Nephron progenitor cell (in vitro differentiated cells): ENCODE measurements at places on chromosomes 2 and 18.

GRCh38 chr2:152175012-152175367 lies 573 bp downstream of the STAM2 start:
- no peak for DNase-seq

DNA sequence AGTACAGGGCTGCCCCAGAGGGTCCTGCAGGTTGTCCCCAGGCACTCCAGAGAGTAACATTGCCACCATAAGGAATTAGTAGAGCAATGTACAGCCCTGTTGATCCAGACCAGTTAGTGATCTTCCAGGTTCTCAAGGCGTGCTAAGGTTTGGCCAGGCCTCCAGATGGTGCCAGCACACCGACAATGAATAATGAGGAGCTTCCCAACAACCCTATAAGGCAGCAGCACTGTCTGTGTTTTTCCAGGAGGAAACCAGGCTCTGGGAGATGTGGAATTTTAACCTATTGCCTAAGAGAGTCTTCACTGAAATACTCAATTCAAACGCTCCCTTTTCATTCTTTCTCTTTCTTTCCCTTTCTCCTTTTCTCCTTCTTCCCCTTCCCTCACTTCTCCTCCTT lies 122.1 kb downstream of the MGAT5 start:
- DNase-seq: peak; percentile 8

- no peak for DNase-seq
Measured at GRCh38 chr18:12929477-12930083, 18.2 kb upstream of the SEH1L start.

DNA sequence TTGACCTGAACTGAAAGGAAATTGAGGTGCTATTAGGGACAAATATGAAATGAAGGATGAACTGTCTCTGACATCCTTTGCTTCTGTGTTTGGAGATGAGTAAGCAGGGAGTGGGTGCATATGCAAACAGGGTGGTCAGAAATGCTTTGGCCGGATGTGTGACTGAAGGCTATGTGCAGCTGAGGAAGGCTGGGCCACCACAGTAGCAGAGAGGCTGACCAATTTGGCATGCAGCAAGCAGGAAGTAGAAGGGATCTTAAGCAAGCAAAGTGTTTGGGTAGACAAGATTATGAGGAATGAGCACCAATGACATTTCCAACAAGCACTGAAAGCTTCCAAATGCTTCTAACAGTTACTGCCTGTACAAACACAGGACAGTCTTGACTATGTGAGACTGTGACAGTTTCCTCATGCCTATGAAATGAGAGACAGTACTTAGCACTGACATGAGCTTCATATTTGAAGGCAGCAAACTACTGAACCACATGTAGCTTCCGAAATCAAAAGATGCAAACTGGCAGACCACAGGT lies 3.3 kb upstream of the ACTR3 start:
- no peak for DNase-seq

DNA sequence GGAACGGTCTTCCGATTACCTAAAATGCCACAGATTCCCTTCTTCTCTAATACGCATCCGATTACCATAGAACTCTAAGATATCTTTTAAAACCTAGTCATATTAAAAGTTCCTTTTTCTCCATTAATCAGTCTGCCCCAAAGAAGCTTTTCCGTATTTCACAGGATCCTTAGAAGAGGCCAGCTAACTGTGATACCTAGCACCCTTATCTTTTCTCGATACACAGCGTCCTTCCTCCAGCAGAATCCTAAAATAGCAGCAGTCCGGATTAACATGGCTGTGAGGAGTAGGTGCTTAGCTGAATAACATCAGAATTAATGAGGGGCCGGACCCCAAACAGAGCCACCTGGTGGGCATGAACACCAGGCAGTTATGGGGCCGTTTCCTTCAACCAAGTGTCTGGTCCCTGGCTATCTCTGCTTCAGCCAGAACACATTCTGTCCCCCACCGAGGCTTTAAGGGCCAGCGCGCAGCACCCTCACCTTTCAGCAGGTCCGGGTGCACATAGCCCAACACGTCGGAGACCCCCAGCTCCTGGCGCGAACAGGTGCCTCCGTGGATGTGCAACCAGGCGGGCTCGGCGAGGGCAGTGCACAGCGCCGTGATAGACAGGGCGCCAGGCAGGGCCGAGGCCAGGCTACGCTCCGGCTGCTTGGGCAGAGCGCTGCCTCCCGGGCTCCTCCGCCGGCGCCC lies 995 bp downstream of the TMEM127 start:
- peak; percentile 50 for DNase-seq

- DNase-seq: no peak
Measured at GRCh38 chr2:102025016-102025501, 33.3 kb downstream of the IL1R2 start.

- DNase-seq: no peak
Measured at GRCh38 chr2:231245249-231246094, 47.0 kb downstream of the ARMC9 start.
